Osteoblast (primary cell): ENCODE measurements at places on chromosomes 5 and 9.

DNA sequence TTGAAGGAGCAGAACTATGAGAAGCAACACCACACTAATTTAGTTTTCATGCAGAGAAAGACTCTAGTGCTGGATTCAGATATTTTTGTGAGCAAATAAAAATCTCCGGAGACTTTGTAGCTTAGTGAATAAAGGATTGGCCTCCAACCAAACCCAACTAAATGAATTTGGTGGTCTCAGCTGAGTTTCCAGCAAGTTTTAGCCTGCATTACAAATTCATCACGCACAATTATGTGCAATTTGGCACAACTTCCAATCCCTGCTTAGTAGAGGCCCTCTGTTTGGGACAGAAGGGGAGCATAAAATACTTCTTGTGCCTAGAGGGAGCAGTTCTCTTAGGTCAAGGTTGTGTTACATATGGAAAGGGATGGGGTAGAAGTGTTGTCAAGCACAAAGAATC lies 112.3 kb upstream of the ADAMTSL1 start:
- DNase-seq, result no peak

DNA sequence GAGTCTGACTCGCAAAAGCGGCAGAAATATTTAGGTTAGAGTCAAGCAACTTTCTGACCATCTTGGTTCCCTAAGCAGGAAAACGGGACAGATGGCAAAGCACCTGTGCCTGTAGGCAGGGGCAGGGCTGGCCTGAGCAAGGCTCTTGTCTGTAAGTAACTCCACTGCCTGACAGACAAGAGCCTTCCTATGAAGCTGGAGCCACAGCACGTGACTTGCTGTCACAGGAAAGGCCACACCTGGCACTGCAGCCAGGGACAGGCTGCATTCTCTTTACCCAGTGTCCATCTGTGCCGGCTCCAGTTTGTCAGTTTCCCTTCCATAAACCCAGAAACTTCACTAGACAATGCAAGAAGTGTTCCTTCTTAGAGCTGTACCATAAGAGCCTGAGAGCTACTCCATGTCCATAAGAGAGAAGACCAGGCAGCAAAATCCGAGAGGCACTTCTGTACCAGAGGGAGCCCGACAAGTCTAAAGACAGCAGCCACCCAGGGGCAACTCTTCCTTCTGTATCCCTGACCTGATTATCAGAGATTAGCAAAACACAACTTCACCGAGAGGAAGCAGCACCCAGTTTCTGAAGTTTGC lies 78.1 kb downstream of the GPR21 start:
- peak; percentile 37 for DNase-seq

DNA sequence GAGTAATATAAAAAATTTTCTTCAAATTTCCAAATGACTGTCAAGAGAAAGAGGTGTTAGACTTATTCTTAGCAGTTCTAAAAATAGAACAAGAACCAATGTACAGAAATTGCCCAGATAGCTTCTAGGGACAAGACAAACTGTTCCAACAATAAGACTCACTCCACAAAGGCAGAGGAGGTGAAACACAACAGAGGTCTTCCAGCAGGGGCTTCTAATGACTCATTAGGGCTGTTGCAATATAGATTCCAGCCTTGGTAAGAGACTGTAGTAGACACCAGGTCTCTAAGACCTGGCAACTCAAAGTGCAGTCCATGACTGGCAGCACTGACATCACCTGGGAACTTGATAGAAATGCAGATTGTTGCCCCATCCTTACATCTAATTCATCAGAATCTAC lies 134.6 kb upstream of the VLDLR start:
- DNase-seq, result no peak

GRCh38 chr5:36904677-36905076 lies 28.1 kb downstream of the NIPBL start:
- no peak for DNase-seq

DNA sequence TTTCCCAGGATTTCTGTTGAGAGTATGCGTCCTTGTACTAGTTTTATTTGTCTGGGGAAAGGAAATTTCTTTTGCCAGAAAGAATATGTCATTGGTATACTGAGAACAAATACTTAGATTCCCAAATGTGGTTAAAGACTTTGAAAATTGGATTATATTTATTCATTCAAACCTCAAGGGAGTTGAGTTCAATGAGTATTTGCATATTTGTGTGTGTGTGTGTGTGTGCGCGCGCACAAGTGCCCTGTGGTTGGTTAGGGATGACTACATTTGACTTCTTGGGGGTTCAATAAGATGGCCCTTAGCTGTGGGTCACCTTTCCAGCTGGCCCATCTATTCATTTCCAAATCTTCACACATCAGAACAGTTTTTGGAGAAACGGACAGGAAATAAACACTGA lies 4.9 kb downstream of the RXFP3 start:
- no peak for DNase-seq

DNA sequence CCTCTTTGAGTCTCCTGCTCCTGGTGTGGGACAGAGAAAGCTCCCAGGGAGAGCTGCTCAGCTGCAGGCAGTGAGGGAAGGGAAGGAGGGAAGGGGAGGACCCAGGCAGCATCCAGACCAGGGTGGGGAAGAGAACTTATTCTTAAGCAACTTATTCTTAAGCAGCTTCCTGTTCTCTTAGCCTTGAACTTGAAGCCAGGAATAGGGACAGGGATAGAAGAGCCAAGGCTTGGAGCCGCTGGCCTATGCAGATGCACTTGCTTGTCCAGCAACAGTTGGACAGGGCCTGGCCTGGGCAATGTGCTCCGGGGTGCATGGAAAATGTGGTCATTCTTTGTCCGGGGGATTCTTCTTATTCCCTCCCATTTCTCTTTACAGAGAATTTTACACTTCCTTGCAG lies 31.4 kb upstream of the SPTLC1 start:
- DNase-seq, result peak; percentile 67

GRCh38 chr9:23447944-23448343 lies 378.1 kb downstream of the ELAVL2 start:
- no peak for DNase-seq

GRCh38 chr9:10050016-10050415 lies 562.8 kb downstream of the PTPRD start:
- no peak for DNase-seq

GRCh38 chr9:127814619-127815511 lies 12.2 kb downstream of the FPGS start:
- DNase-seq, result peak; percentile 84

DNA sequence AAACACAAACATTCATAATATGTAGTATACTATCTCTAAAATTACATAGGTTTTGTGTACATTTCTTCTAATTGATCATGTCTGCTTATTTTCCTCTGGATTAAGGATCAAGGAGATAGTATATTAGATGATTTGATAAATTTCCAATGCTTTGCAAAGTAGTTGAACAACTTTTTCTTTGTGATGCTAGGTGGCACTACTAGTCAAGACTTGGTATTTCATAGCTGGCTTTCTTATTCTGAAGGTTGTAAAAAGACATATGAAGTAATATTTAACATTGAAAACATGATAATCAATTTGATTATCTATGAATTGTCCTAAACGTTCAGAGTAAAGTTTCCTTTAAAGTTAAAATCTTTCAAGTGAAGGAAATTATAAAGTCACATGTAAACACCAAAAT lies 106.1 kb upstream of the FGF10 start:
- DNase-seq, result no peak

- no peak for DNase-seq
These were observed 8.5 kb upstream of the ACSL6 start for GRCh38 chr5:132019857-132020555.

GRCh38 chr9:89080193-89080592 lies 88.9 kb downstream of the S1PR3 start:
- no peak for DNase-seq

DNA sequence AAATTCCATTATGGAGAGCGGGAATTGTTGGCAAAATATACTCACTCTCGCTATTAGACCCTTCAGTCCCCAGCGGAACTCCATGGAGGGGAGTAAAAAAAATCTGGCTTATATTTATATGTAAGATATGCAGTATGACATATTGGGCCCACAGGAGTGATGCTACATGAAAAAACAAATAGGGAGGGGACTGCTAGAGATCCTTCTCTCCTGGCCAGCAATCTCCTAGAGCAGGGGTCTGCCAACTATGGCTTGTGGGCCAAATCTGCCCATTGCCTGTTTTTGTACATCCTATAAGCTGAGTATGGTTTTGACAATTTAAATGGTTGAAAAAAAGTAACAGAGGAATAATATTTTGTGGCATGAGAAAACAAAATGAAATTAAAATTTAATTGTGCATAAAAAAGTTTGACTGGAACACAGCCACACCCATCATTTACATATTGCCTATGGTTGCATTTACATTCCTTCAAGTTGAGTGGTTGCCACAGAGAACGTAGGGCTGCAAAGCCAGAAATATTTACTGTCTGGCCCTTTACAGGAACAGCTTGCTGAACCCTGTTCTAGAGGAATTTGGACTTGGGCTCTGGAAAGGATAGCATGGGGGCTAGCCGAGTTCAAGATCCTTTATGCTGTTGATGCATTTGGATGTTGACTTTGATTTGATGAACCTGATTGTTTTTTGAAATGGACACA lies 197.3 kb upstream of the CLINT1 start:
- no peak for DNase-seq

GRCh38 chr9:128089299-128089698 lies 21.3 kb downstream of the SLC25A25 start:
- no peak for DNase-seq

- no peak for DNase-seq
These were observed 28.4 kb upstream of the EBF1 start for GRCh38 chr5:159128070-159128541.

DNA sequence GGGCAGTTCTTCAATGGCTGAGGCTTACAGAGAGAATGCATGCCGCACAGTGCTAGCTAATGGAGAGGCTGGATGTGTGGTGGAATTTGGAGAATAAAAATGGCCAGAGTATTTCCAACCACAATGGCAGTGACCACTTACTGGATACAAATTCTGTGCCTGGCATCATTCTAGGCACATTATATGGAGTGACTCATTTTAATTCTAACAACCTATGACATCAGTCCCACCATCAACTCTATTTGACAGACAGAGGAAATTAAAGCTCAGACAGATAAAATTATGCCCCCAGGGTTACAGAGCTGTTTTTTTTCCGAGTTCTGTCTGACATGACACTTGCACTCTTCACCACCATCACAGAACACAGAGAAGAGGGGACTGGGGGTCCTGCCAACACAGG lies 105.6 kb upstream of the IL12B start:
- no peak for DNase-seq

DNA sequence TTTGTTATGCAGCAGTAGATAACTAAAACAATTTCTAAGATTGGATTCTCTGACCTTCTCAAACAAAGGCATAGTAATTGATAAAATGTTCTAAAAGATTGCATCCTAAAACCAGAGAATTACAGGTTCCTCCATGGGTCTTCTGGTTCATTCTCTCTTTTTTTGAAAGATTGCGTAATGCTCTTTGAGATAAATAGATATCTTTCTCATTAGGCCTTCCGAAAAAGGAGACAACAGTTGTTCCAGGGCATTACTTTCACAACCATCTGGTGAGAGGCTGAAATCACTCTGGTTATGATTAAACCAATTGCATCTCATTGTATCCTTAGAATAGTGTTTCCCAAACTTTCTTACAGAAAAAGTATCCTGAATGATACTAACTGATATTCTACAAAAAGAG lies 174.7 kb upstream of the NREP start:
- DNase-seq, result no peak

GRCh38 chr9:133897675-133898074 lies 94.4 kb downstream of the VAV2 start:
- DNase-seq, result no peak

GRCh38 chr5:94057217-94057616 lies 315.8 kb upstream of the POU5F2 start:
- no peak for DNase-seq

GRCh38 chr9:16930578-16930977 lies 60.1 kb upstream of the BNC2 start:
- DNase-seq, result no peak

DNA sequence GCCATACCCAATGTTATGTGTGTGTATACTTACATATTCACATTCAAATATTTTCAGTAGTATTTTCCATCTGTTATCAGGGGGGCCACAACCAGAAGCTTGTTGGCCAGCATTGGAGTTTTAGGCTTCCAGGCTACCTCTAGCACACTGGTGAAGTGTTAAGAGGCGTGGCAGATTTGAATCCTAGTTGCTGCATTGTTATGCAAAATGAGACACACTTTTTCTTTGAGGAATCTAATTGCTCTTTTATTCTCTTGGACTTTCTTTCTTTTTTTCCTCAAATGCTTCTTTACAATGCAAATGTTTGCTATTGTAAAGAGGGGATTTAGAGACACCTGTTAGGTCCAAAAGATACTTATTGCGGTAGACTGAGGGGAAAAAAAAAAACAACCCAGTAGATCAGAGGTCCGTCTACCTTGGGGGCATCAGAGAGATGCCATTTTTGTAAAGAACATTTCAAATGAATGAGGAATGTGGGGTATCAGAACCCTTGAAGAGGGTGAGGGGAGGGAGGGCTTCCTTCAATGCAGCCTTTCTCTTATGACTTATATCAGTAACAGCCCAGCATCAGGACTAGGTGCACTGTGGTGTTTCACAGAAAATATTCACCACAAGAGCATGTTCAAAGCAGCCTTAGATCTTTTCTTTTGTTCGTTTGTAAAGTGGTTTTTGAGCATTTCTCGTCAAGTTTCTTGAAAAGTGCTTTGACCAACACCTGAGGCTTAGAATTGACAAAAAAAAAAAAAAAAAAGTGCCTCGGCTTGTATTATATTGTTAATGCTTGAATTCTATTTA lies 3.8 kb downstream of the SMARCA2 start:
- DNase-seq, result no peak

- no peak for DNase-seq
These were observed 11.1 kb downstream of the SMU1 start for GRCh38 chr9:33065157-33066076.

- DNase-seq, result peak; percentile 10
These were observed 39.4 kb downstream of the MRPL36 start for GRCh38 chr5:1760231-1760630.
